ENCODE measurements at places on chromosomes 5 and 9.

DNA sequence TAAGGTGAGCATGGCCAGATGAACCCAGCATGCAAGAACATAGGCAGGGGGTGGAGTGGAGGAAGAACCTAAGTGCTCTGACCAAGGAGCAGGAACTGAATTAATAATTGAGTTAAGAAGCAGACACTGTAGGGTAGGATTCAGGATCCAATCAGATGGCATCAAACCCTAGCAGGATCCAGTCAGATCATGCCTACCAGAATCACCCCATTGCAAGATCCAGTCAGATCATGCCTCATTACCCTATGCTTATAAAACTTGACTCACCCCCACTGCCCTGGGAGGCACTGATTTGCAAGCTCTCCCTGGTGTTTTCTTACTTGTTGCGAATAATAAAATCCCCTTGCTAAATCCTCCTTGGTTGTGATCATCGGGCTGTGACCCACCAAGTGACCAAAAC lies 19.7 kb downstream of the TUSC1 start:
- DNase-seq: no peak

DNA sequence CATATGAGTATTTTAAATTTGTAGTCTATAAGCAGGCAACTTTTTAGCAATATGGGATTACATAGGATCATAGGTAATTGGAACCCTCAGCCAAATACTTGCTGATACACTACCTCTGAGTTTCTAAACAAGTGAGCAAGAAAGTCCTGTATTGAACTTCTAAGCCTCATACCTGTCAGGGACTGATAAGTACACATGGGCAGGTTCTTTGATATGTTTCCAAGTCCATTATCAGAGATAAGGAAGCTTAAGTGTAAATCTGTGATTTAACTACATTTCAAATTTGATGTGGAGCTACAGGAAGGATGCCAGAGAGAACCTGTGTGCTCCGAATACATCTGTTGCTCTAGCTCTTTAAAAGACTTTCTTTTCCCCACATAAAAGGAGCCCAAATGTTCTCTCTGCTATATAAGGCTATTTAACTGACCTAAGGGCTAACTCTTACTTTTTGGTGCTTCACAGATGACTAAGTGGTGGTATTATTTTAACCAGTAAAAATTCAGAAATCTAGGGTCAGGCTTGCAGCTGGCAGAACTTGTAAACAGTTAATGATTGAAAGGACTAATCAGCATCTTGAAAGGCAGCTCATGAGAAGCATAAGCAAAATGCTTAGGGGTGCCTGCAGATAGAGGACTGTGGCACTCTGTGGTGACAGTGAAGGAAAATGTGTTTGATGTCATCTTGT lies 228.6 kb downstream of the NR3C1 start:
- DNase-seq: no peak

DNA sequence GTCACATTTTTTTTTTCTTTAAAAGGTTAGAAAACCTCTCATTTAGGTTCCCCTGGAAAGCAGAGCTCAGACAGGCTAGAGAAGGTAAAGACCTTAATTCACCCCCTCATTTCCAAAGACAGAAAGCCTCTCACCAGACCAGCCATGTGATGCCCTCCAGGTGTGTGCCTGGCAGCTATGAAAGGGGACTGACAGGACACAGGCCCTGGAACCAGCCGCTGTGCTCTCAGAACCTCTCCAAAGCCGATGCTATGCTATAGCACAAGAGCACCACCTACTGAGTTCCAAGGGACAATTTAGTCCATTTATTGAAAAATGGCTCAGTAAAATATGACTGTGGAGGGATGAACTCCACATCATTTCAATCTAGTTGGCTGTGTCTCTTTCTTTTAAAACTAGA lies 48.8 kb downstream of the FANCC start:
- DNase-seq: no peak

GRCh38 chr5:685262-686171 lies 7.6 kb downstream of the TPPP start:
- DNase-seq: peak; percentile 65

- DNase-seq: no peak
Measured at GRCh38 chr5:140118302-140118936, 4.5 kb downstream of the PURA start.

DNA sequence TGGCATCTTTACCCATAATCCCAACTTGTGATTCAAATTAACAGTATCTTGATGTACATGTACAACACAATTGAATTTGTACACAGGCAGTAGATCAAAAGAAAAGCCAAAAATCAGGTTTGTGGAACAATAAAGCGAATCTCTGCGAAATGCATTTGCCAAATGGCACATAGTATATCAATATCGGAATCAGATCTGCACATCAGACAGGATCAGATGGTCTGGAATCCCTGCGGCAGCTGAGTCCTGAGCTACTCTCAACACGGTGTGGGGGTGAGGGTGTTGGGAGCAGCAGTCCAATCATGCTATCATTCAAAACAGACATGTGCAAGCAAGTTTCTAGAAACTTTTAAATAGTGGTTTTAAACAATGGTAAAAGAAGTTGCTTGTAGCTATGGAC lies 358.3 kb downstream of the SEMA5A start:
- DNase-seq: no peak

GRCh38 chr5:134777366-134777765 lies 18.8 kb downstream of the DDX46 start:
- DNase-seq: no peak

GRCh38 chr9:108081112-108081511 lies 591.5 kb upstream of the KLF4 start:
- no peak for DNase-seq

DNA sequence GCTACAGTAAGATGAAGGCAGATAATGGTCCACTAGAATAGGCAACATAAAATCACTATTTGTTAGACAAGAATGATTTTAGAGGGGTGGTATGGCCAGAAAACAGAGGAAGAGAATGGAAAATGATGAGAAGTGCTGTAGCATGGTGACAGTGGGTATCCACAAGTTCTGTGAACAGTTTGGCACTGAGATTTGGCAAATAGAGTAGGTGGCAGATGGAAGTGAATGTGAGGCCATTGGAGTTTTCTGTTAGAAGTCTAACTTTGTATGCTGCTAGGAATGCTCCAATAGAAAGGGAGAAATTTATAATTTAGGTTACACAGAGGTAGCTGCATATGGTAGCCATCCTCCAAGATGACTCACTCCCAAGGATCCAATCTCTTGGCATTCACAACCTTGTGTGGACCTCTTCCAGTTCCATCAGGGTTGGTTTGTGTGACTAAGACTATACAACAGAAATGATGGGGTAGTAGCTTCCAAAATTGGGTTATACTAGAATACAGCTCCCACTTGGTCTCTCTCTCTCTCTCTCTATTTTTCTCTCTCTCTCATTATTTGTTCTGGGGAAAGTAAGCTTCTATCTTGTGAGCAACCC lies 646.9 kb upstream of the ZNF608 start:
- DNase-seq: no peak
